Breast epithelium (tissue), 4 donors: ENCODE measurements at places on chromosomes 6 and 20. TPM values are rescaled to one million over a fixed set of nuclear protein-coding genes. Genes with fewer than 3 reads are reported as not detected.

The PGC gene
- not detected for total RNA-seq

The PDCD2 gene
- 54.4 TPM for total RNA-seq

The MUC21 gene
- total RNA-seq: not detected

The JARID2 gene
- 13.9 TPM for total RNA-seq

The CABLES2 gene
- 1.8 TPM for total RNA-seq

The LRRC73 gene
- total RNA-seq: not detected

The GUCA1A gene
- not detected for total RNA-seq

The RTN4IP1 gene
- total RNA-seq: 4.3 TPM

The MAP7 gene
- 42.4 TPM for total RNA-seq

The LPA gene
- 0.33 TPM for total RNA-seq

The PRSS16 gene
- 12.8 TPM for total RNA-seq

The CST7 gene
- 1.8 TPM for total RNA-seq

The PNPLA1 gene
- total RNA-seq: not detected

The GTF2H4 gene
- total RNA-seq: 13.4 TPM

The TINAG gene
- not detected for total RNA-seq

The THBD gene
- 28.2 TPM for total RNA-seq

The SAYSD1 gene
- 35.3 TPM for total RNA-seq

The NRSN1 gene
- total RNA-seq: not detected

The HLA-DRB1 gene
- 44.2 TPM for total RNA-seq

The MAPK13 gene
- total RNA-seq: 2.6 TPM

The MATN4 gene
- total RNA-seq: 0.33 TPM

The FOXS1 gene
- not detected for total RNA-seq

The TFAP2B gene
- 25.0 TPM for total RNA-seq

The NRM gene
- 4.0 TPM for total RNA-seq

The ENPP1 gene
- 51.5 TPM for total RNA-seq

The EYS gene
- not detected for total RNA-seq

The MLN gene
- not detected for total RNA-seq

The PSORS1C1 gene
- total RNA-seq: 0.48 TPM

The DEFB132 gene
- 0.96 TPM for total RNA-seq

The CLDN20 gene
- total RNA-seq: not detected

The SLC25A27 gene
- total RNA-seq: 27.0 TPM

The ALDH5A1 gene
- 6.1 TPM for total RNA-seq

The CDH26 gene
- 2.1 TPM for total RNA-seq

The SNAP25 gene
- 0.32 TPM for total RNA-seq

The BPIFB3 gene
- not detected for total RNA-seq

The FAM184A gene
- 7.0 TPM for total RNA-seq

The HNF4A gene
- 1.6 TPM for total RNA-seq

The TNFRSF6B gene
- total RNA-seq: 40.0 TPM

The MYL9 gene
- 112 TPM for total RNA-seq

The SMOC2 gene
- 63.6 TPM for total RNA-seq

The OR2J3 gene
- 0.15 TPM for total RNA-seq

The DIDO1 gene
- total RNA-seq: 64.9 TPM

The SAMD3 gene
- total RNA-seq: 0.33 TPM

The COL19A1 gene
- total RNA-seq: 0.66 TPM

The RHAG gene
- not detected for total RNA-seq

The CCN6 gene
- not detected for total RNA-seq

The SAMD10 gene
- total RNA-seq: 2.8 TPM

The CST5 gene
- total RNA-seq: not detected
